Mesenteric fat pad (tissue), 1 donor: ENCODE measurements at places on chromosomes 11 and 22. TPM values are rescaled to one million over a fixed set of nuclear protein-coding genes. Genes with fewer than 3 reads are reported as not detected.

DNA sequence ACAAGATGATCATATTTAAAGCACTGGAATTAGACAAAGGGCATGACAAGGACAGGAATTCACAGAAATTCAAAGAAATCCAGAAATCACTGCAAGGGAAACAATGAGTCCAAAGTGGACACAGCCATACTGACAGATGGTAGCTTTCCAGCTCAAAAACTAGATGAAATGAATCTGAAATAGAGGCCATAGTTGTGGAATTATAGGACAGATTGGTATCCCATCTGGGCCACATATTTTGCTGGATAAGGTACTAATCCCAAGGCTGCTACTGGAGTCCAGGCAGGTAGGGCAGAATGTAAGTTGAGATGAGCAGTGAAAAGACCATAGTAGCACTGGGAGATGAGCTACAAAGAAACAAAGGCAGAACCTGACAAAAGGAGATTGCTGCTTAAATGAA lies 258.3 kb upstream of the ANO3 start:
- DNase-seq, result no peak

DNA sequence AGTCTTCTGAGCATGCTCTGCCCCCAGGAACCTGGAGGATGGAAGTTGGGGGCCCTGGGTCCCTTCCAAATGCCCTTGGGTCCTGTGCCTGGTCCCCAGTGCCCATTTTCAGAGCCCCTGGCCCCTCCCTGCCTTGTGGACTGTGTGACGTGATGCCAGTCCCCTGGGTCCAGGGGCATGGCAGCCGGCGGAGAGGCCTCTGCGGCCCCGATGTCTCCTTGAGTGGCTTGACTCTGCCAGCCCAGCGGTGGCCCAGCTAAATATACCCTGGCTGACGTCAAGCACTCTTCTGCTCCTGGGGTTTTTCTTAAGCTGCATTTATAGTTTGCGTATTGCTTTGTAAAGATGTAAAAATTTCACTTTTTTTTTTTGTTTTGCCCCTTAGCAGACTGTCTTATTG lies 35.2 kb upstream of the PARVG start:
- DNase-seq, result no peak

GRCh38 chr22:38733724-38734381 lies 21.9 kb downstream of the SUN2 start:
- DNase-seq, result no peak

DNA sequence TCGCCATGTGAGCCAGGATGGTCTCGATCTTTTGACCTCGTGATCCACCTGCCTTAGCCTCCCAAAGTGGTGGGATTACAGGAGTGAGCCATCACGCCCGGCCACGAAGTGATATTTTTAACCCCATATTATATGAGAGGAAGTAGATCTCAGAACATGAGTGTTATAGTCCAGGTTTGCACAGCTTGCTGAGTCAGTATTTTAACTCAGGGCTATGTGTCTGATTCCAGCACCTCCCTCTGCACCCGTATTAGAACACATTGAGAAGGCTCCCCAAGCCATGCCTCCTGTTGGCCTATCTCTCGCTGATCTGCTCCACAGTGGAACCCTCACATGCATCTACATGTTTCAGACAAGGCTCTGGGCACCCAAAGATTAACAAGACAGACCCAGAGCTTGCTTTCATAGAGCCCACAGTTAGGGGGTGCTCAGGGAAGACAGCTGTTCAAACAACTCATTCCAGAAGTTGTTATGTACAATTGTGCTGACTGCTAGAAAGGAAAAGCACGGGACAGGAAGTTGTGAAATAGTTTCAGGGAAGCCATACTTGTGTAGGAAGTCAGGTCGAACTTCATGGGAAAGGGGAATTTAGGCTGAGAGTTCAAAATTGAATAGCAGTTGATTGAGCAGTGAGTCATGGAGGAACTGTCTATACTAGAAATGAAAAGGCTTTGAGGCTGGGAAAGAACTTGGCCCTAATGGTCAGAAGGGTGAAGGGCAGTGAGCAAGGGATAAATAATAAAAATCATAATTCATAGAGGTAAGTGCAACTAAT lies 49.3 kb upstream of the CLPB start:
- no peak for DNase-seq

- DNase-seq, result no peak
These were observed 23.9 kb upstream of the TCF20 start for GRCh38 chr22:42294034-42294985.

DNA sequence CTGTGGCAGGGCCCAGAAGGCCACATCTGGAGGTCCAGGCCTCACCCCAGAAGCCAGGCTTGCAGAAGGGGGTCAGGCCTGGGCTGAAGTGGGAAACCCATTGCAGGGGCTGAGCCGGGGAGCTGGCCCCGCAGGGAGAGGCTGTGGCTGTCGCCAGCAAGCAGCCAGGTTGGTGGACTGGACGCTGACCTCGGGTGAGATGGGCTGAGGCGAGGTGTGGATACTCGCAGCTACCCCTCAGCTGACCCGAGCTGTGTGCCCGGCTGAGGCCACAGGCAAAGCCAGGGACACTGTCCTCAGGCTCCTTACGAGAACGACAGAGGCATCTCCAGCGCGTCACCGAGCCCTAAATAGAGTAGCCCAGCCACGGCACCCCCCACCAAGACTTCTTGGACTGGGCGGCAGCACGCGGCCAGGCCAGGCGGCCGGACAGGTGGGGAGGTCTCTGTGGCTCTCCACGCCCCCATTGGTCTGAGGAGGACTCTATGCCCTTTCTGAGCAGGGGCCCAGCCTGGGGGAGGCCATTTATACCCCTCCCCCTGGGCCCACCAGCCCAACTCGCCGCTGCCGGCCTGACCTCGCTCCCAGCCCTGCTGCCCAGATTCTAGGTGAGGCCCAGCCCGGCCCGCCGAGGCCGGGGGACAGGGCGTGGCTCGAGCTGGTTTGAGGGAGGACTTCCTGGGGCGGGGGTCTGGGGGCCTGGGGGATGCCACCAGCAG lies at the start of gene TNNI2:
TNNI2 (plus strand) TSS at position 556 of the 719 bp plus-strand sequence. CDS start 716 bp downstream, outside the sequence.
- DNase-seq, result no peak

- DNase-seq, result no peak
These were observed 24.1 kb downstream of the CTSC start for GRCh38 chr11:88313441-88313840.

DNA sequence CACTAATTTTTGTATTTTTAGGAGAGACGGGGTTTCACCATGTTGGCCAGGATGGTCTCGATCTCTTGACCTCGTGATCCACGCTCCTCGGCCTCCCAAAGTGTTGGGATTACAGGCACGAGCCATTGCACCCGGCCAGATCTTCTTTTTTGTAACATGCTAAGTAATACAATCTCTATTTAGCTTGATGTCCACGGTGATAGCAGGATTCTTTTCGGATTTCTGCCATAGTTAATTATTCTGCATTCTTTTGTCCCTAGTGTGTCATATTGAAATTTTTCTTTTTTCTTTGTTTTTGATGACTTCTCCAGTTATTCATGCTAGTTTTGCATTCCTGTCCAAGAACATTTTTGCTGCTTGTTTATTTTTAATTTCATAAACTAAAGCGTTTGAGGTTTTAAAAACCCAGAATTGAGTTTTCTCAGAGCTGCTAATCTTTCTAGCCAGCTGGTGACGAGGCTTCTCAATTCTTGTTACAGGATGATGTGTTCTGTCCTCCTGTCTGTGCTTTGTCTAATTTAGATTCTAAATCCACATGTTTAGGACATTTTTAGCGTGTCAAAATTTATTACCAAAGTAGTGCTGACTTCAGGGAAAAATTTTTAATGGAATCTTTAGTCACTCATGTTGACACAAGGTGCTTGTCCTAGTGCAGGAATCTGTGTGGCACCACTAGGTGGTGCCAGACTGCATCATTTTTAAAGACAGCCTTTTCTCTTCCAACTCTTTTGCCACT lies 21.8 kb downstream of the NF2 start:
- no peak for DNase-seq

GRCh38 chr11:116771935-116772334 lies 852 bp downstream of the BUD13 start:
- DNase-seq, result no peak

GRCh38 chr22:37501610-37502341 lies 15.6 kb upstream of the MFNG start:
- no peak for DNase-seq

- no peak for DNase-seq
These were observed 18.8 kb downstream of the APOL2 start for GRCh38 chr22:36220451-36220921.

- DNase-seq, result no peak
These were observed 26.9 kb downstream of the TRMU start for GRCh38 chr22:46362203-46362933.

- peak; percentile 69 for DNase-seq
These were observed 50.5 kb upstream of the CARS1 start for GRCh38 chr11:3107608-3108182.

- DNase-seq, result no peak
These were observed 140.2 kb downstream of the SPATA19 start for GRCh38 chr11:133705074-133705648.

DNA sequence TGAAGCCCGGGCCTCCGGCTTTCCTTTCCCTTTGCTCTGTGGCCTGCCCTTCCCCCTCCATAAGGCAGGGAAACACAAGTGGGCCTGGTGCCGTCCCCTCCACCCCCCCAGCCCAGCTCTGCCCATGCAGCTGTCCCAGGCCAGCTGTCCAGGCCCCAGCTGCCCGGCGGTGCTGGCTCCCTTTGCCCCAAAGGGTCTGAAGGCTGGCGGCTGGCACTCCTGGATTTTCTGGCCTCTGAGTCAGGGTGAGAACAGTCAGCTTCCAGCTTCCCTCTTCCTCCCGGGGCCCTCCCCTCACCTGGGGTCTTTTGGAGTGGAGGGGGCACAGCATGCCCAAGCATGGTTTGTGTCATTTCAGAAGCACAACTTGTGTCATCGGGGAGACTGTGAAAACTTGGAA lies 27.8 kb downstream of the CD82 start:
- DNase-seq, result no peak

- no peak for DNase-seq
These were observed 2.4 kb downstream of the RPS19BP1 start for GRCh38 chr22:39530116-39530515.

GRCh38 chr22:26643418-26644100 lies 13.8 kb upstream of the MIAT start:
- no peak for DNase-seq

- no peak for DNase-seq
These were observed 1.4 kb downstream of the PC start for GRCh38 chr11:66956689-66957290.

GRCh38 chr11:63243533-63243932 lies at the start of gene SLC22A25:
Gene SLC22A25 (minus strand): TSS chr11:63243599. CDS start chr11:63229652, 13,947 bp downstream.
- DNase-seq, result no peak

DNA sequence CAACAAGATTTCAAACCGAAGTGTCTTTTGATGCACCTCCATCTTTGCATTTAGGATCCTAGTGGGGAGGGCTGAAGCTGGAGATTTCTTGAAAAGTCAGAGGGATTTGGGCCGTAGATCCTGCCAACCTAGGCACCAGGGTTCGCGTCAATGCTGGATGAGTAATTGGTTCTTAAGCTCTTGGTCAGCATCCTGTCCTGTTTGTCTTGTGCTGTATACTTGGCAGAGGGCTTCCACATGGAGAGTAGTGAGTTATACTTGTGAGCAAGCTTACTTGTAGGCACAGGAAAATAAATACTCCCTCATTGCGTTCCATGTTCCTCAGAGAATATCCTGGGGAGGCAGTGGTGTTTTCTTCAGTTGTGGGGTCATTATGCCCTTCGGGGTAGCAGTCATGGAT lies 12.6 kb downstream of the INSC start:
- no peak for DNase-seq

DNA sequence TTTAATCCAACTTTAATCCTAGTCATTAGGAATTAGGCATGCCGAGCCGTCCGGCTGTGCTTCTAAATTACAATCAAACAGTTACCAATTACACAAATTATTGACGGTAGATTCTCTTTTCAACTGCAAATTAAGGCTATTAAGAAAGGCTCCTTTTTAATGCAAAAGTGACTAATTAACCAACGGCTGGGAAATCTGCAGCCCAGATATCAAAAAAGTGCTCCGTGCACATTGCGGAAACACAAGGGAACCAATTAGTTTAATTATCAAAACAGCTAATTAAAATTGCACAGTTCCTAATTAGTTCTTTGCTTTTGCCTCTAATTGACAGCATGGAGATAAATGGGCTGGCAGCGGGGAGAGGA lies 19.4 kb upstream of the LMO1 start:
- no peak for DNase-seq

DNA sequence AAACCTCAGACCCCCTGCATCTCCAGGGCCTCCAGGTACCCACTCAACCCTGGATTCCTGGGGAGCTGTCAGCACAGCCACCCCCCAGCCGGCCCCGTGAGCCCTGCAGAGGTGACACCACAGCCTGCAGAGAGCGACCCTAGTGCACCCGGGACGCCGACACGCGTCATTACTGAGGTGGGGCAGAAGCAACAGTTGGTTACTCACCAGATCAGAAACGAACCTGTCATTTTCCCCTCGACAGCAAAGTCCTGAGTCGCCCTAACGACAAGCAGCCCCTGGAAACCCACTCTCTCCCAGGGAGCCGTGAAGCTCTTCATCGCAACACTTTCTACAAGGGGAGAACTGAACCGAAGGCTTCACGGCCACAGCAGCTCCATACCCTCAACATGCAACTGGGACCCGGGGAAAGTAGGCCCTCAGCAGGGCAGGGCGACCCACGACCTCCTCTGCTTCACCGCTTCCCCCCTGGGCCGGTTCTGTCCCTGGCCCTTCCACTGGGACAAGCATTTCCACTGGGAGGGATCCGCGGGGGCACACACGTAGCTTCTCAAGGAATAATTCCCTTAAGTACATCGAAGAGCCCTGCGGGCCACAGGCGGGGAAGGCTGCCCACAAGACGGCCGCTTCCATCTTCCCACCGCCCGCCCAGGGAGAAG lies 1.6 kb downstream of the BRD1 start:
- no peak for DNase-seq

- no peak for DNase-seq
These were observed 41.8 kb upstream of the DLAT start for GRCh38 chr11:111983187-111983986.

DNA sequence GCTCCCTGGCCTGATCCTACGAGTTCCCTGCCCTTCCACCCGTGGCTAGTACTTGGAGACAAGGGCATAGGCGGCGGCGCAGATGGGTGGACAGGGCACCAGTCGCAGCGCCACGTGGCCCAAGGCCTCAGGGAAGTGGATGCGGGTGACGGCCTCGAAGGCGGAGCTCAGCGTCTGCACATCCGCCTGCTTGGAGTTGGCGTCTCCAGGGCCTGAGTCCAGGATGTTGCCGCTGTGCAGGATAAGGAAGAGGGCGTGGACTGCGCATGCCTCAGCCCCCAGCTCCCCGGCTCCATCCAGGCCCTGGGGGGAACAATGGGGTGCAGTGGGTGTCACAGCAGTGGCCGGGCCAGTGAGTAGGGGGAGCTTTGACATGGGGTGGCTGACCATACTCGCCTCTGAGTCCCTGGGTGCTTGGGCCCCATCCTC lies 6.6 kb downstream of the PITPNM1 start:
- DNase-seq, result no peak

GRCh38 chr11:9075556-9075955 lies 15.8 kb downstream of the SCUBE2 start:
- DNase-seq, result peak; percentile 49

- DNase-seq, result no peak
These were observed 2.2 kb upstream of the BRSK2 start for GRCh38 chr11:1387521-1387920.

The KBTBD3 gene
- total RNA-seq, result 3.1 TPM

The WNT11 gene
- 34.1 TPM for total RNA-seq

The SCUBE1 gene
- total RNA-seq, result 3.9 TPM

The B3GAT1 gene
- 0.32 TPM for total RNA-seq

The PRG2 gene
- 0.45 TPM for total RNA-seq

The CD3E gene
- 2.2 TPM for total RNA-seq

The TBX10 gene
- not detected for total RNA-seq

The NFAM1 gene
- total RNA-seq, result 17.6 TPM

The CCDC157 gene
- 0.77 TPM for total RNA-seq
